ENCODE measurements at places on chromosomes 7 and 10. TPM values are rescaled to one million over a fixed set of nuclear protein-coding genes. Genes with fewer than 3 reads are reported as not detected.

DNA sequence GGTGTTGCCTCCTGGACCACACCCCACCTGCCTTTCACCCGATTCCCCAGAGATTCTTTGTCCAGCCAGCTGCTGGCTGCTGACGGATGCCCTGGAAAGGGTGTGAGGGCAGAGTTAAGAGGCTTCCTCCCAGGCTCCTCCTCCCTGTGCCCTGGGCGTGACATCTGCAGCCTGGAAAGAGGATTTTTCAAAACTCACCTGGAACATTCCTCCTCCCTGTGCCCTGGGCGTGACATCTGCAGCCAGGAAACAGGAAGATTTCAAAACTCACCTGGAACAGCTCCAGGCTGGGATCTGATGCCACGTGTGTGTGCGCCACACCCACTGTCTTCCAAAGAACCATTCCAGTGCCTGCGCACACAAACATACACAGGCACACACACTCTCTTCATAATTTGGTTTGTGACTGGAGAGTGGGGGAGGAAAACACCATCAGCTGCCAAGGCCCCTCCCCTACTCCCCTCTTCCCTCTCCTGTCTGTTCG lies 5.2 kb downstream of the MARVELD1 start:
- DNase-seq = no peak

GRCh38 chr7:157738066-157738460 lies 401.3 kb downstream of the DNAJB6 start:
- DNase-seq = no peak

- DNase-seq = no peak
Measured at GRCh38 chr7:40570223-40570622, 435.4 kb downstream of the SUGCT start.

Gene TSC22D4
- 99.1 TPM for total RNA-seq

Gene ANKRD22
- not detected for total RNA-seq

Gene SKAP2
- total RNA-seq = 13.2 TPM

Gene SPDYE6
- total RNA-seq = not detected

GRCh38 chr7:112422842-112423496 lies 27.3 kb upstream of the IFRD1 start:
- no peak for DNase-seq

- DNase-seq = no peak
Measured at GRCh38 chr7:3107889-3108570, 64.4 kb upstream of the CARD11 start.

GRCh38 chr10:21368022-21368582 lies 157.4 kb downstream of the SKIDA1 start:
- no peak for DNase-seq

GRCh38 chr10:30270247-30270646 lies 78.8 kb downstream of the MTPAP start:
- no peak for DNase-seq

Gene CTNNA3
- total RNA-seq = not detected

Gene INPP5A
- 4.8 TPM for total RNA-seq

DNA sequence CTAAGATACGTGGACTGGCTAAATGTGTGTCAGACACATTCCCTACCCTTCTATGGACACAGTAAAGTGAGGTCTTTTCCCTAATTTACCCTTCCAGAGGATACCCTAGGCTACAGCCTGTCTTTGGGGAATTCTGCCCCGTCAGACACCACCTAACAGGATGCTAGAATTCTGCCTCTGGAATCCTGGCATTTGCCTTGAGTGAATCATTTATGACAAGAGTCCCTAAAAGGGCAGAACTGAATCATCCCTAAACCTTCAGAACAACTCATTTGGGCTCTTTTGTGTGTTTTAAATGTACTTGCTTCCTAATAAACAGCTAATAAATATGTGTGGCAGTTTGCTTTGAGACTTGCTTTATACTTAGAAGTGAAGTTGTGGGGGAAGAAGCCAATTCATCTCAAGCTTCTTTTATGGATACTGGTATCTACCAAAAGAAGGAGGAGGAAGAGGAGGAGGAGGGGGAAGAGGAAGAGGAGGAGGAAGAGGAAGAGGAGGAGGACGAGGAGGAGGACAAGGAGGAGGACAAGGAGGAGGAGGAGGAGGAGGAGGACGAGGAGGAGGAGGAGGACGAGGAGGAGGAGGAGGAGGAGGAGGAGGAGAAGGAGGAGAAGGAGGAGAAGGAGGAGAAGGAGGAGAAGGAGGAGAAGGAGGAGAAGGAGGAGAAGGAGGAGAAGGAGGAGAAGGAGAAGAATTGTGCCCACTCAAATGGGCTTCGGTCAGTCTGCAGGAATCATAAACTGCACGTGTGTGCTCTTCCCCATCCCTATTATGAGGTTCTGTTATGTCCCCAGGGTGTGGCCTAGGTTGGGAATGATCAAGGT lies 27.1 kb downstream of the PARP12 start:
- DNase-seq = no peak

Gene SFR1
- total RNA-seq = 13.6 TPM

Gene CHAT
- not detected for total RNA-seq

- DNase-seq = no peak
Measured at GRCh38 chr10:64332551-64332950, 811.4 kb downstream of the REEP3 start.

Gene LRRD1
- total RNA-seq = not detected

All from CD8-positive, alpha-beta memory T cell (primary cell).